Naive thymus-derived CD4-positive, alpha-beta T cell (primary cell): ENCODE measurements at places on chromosomes 7 and 10.

- no peak for DNase-seq
- H3K4me3 ChIP-seq, result no peak overlapping the region
- no peaks in the 10 kb centered on the region for H3K4me1 ChIP-seq
- no peaks in the 10 kb centered on the region for H3K27me3 ChIP-seq
- H3K27ac ChIP-seq, result no peak overlapping the region
Observed at GRCh38 chr7:119868387-119868786, 404.6 kb upstream of the KCND2 start.

GRCh38 chr7:4682621-4683042, 537 bp downstream of the FOXK1 start:
- H3K27me3 ChIP-seq, result no peaks in the 10 kb centered on the region
- H3K4me3 ChIP-seq, result peak overlapping the region; percentile 75
- H3K36me3 ChIP-seq, result no peaks in the 10 kb centered on the region
- no peak for DNase-seq

DNA sequence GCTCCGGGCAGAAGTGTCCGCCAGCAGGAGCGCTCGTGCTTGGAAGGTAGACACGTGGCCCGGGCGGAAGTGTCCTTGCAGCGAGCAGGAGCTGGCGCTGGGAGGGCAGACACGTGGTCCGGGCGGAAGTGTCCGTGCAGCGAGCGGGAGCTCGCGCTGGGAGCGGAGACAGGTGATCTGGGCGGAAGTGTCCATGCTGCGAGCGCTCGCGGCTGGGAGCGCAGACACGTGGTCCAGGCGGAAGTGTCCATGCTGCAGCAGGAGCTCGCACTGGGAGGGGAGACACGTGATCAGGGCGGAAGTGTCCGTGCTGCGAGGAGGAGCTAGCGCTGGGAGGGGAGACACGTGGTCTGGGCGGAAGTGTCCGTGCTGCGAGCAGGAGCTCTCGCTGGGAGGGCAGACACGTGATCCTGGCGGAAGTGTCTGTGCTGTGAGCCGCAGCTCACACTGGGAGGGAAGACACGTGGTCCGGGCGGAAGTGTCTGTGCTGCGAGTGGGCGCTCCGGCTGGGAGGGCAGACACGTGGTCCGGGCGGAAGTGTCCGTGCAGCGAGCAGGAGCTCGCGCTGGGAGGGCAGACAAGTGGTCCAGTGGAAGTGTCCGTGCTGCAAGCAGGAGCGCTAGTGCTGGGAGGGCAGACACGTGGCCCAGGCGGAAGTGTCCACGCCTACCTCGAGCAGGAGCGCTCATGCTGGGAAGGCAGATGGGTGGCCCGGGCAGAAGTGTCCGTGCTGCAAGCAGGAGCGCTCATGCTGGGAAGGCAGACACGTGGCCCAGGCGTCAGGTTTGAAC, 41.1 kb upstream of the PRKAR1B start:
- H3K27me3 ChIP-seq, result no peaks in the 10 kb centered on the region
- DNase-seq, result peak; percentile 23
- no peak overlapping the region for H3K27ac ChIP-seq
- no peak overlapping the region for H3K4me3 ChIP-seq
- no peaks in the 10 kb centered on the region for H3K4me1 ChIP-seq
- peaks cover 53% of the 10 kb centered on the region for H3K36me3 ChIP-seq

GRCh38 chr7:69177461-69177861, 420.8 kb upstream of the AUTS2 start:
- no peaks in the 10 kb centered on the region for H3K36me3 ChIP-seq
- H3K27me3 ChIP-seq, result no peaks in the 10 kb centered on the region
- no peaks in the 10 kb centered on the region for H3K4me1 ChIP-seq
- DNase-seq, result no peak
- H3K4me3 ChIP-seq, result no peak overlapping the region
- H3K27ac ChIP-seq, result no peak overlapping the region

- H3K27me3 ChIP-seq, result no peaks in the 10 kb centered on the region
- H3K36me3 ChIP-seq, result no peaks in the 10 kb centered on the region
- H3K4me3 ChIP-seq, result no peak overlapping the region
Observed at GRCh38 chr7:115476671-115477181, 553.8 kb downstream of the TFEC start.

DNA sequence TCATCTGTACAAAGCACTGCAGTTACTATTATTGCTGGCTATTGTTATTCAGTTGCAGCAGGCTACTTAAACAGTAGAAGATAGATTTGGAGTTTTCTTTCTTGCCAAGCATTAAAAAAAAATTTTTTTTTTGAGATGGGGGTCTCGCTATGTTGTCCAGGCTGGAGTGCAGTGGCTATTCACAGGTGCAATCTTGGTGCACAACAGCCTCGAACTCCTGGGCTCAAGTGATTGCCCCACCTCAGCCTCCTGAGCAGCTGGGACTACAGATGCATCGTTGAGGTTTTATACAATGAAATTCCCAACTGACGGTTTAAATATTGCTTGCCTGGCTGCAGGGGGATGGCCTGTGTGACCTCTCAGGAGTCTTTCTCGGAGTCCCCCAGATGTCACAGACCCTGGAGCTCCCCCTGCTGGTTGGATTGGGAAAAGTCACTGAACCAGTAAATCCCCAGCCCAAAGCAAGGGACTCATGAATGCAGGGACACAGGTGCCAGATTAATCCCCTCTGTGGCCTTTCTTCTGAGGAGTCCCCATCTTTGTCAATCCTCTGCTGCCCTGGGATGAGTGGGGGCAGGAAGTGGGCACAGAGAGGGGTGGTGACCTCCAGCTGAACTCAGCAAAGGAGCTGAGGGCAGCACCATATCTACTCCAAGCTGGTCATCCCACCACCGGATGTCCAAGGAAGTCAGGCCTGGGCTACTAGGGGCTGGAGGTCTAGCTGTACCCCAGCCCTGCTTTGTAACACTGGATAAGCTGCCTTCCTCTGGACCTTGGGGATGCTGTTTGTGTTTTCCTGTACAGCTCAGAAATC, 149.6 kb downstream of the C10orf105 start:
- H3K27me3 ChIP-seq, result no peaks in the 10 kb centered on the region
- no peak overlapping the region for H3K27ac ChIP-seq
- peak; percentile 70 for DNase-seq
- H3K4me3 ChIP-seq, result no peak overlapping the region

- H3K27ac ChIP-seq, result no peak overlapping the region
- H3K36me3 ChIP-seq, result no peaks in the 10 kb centered on the region
- no peaks in the 10 kb centered on the region for H3K4me1 ChIP-seq
- DNase-seq, result no peak
Observed at GRCh38 chr7:25812086-25812850, 339.7 kb upstream of the NFE2L3 start.

DNA sequence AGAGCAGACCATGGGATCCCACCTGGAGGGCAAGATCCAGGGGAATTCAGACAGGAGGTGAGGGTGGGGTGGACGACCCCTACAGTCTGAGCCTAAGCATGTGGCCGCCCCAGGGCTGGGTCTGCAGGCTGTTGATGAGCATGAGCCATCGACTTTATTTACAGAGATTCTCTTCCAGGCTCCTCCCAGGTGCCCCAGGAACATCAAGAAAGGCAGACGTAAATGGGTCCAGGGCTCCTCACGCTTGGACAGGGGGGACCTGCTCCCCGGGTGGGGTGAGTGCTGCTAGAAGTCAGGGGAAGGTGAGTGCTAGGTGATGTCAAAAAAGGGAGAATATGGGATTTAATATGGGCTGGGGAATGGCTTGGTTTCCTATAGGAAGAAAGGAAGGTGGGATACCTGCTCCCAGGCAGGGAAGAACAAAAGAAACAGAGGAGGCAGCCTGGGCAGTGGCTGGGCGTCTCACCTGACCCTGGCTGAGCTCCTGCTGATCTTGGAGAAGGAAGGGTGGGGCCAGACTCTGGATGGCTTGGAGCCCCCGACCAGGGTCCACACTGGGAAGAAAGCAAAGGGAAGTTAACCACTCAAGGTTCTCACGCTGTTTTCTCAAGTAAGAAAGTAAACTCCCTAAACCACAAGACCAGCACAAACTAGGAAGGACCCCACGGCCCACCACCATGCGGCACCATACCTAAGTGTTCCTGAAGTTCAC, 162.1 kb upstream of the SHH start:
- no peaks in the 10 kb centered on the region for H3K36me3 ChIP-seq
- no peak for DNase-seq
- no peak overlapping the region for H3K27ac ChIP-seq

DNA sequence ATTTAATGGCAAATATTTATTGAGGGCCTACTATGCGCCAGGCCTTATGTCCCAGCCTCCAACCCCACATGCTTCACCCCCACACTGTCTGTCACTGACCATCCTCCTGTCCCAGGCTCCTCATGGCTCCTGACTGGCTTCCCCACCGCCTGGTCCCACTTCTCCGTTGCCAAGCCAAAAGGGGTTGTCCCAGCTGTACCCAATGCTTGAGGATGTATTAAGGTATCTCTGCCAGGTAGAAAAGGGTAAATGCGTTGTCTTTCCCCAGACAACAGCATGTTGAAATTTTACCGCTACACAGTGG, 168.8 kb upstream of the FRMD4A start:
- H3K27me3 ChIP-seq, result no peaks in the 10 kb centered on the region
- no peak overlapping the region for H3K27ac ChIP-seq
- H3K4me3 ChIP-seq, result no peak overlapping the region
- no peaks in the 10 kb centered on the region for H3K36me3 ChIP-seq
- no peak for DNase-seq

GRCh38 chr7:117071551-117071950, 118.2 kb downstream of the ST7 start:
- no peaks in the 10 kb centered on the region for H3K36me3 ChIP-seq
- no peak overlapping the region for H3K4me3 ChIP-seq
- no peak overlapping the region for H3K27ac ChIP-seq
- DNase-seq, result no peak

- no peaks in the 10 kb centered on the region for H3K4me1 ChIP-seq
- DNase-seq, result no peak
- no peaks in the 10 kb centered on the region for H3K27me3 ChIP-seq
- H3K27ac ChIP-seq, result no peak overlapping the region
Observed at GRCh38 chr7:14228341-14228740, 238.9 kb upstream of the ETV1 start.

DNA sequence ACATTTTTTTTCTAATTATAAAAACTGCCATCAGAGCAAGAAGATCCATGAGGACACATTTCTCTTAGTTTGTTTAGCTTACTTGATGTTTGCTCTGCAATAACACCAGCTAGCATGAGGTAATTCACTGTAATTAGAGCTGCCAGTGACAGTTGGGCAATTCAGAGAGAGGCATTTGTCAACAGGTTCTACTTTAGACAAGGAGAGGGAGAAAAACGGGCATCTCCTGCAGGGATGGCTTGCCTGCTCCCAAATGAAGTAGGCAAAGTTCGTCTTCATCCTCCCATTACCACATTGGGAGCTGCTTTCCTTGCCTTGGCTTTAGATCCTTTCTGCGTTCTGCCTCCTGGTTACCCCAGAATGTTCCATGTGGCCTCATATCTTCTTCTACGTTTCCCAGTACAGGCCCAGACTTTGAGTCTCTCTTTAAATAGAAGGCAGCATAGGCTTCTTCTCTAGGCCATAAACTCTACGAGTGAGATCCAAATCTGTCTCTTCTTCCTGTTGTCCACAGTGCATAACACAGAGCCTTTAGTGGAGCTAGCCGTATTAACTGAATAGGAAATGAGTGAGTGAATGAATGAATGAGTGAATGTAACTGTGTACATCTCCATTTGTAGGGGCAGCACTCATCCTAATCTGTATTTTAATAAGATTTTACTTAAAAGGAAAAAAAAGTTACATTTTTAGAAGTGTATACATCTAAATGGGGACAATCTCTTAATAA, 21.2 kb downstream of the ASB15 start:
- no peak overlapping the region for H3K4me3 ChIP-seq
- H3K27ac ChIP-seq, result no peak overlapping the region
- H3K36me3 ChIP-seq, result no peaks in the 10 kb centered on the region
- no peaks in the 10 kb centered on the region for H3K4me1 ChIP-seq
- no peak for DNase-seq
